ENCODE measurements at places on chromosomes 7 and 10.

- no peak for DNase-seq
These were observed 424.2 kb upstream of the CNTNAP2 start for GRCh38 chr7:145692237-145692950.

DNA sequence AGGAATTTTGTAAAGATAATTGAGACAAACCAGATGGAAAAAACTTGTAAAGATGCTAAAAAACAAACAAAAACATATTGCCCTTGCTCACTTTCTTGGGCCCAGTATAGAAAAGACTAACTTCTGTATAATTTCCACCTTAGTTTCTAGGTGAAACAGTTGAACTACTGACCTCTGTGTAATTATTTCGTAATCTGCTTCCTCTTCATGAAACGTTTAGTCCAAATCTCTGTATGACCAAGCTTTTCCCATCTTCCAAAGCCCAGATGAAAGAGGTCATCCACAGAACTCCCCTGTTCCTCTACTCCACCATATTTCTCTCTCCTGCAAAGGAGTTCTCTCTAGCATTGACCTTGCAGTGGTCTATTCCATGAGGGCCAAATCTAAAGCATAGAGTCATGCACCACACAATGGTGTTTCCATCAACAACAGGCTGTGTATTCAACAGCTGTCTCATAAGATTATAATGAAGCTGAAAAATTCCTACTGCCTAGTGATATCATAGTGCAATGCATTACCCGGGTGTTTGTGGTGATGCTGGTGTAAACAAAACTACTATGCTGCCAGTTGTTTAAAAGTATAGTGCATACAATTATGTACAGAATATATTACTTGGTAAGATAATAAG, 647.6 kb downstream of the TNS3 start:
- DNase-seq = no peak

GRCh38 chr7:82595176-82595575, 151.6 kb upstream of the CACNA2D1 start:
- DNase-seq = no peak

GRCh38 chr10:30765022-30765615, 135.6 kb upstream of the LYZL2 start:
- no peak for DNase-seq
